Adipocyte (in vitro differentiated cells): ENCODE measurements at places on chromosomes 1 and 21.

- DNase-seq, result no peak
These were observed 33.1 kb upstream of the LMO4 start for GRCh38 chr1:87295445-87296110.

- DNase-seq, result peak; percentile 96
These were observed 6.6 kb downstream of the CBR3 start for GRCh38 chr21:36141513-36141925.

GRCh38 chr1:175801979-175802378 is 58.6 kb upstream of the TNR start:
- DNase-seq, result no peak

- DNase-seq, result peak; percentile 24
These were observed 24.2 kb downstream of the PGM1 start for GRCh38 chr1:63617450-63617849.

DNA sequence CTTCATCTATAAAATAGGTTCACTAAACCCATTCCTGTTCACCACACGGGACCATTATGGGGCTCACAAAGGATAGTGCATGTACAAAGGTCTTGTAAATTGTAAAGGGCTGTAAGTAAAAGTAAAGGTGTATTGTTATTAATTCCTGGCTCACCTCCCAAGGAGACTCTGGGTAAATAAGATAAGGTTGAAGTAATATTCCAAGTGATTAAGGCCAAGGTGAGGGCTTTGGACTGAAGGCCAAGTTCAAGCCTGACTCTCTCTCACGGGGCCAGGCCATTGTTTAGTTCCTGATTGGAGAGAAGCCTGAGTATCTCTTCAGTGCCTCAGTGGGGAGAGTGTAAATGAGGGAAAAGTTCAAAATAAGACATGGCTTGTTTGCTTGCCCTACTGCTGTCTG is 19.5 kb upstream of the ZFYVE9 start:
- DNase-seq, result no peak

GRCh38 chr1:41739061-41739955 is 179.4 kb downstream of the HIVEP3 start:
- DNase-seq, result peak; percentile 95

DNA sequence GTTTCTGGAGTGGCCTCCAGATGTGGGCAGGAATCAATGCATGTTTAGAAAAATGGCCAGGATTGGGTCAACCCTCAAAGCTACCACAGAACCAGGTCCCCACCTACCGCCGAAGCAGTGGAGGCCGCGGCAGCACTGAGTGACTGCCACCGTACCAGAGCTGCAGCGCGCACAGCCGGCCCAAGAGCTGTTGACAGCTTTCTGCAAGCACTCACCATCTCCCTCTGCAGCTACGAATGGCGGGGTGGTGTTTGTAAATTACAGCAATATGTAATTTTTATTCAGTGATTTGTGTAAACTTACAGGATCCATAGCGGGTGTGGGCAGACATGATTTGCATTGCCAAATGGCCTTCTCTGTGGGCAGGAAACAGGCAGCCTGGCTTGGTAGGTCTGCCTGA is 96.4 kb downstream of the CAMK2N1 start:
- no peak for DNase-seq

GRCh38 chr1:38819040-38819439 is 40.5 kb downstream of the RRAGC start:
- DNase-seq, result no peak

- no peak for DNase-seq
These were observed 149.3 kb upstream of the WNT4 start for GRCh38 chr1:22292011-22292788.

- DNase-seq, result no peak
These were observed 37.1 kb downstream of the SSX2IP start for GRCh38 chr1:84653130-84653677.

GRCh38 chr1:16195518-16195905 is 16.9 kb downstream of the ARHGEF19 start:
- no peak for DNase-seq

- peak; percentile 41 for DNase-seq
These were observed 1656.1 kb downstream of the KCNT2 start for GRCh38 chr1:194952171-194952570.

DNA sequence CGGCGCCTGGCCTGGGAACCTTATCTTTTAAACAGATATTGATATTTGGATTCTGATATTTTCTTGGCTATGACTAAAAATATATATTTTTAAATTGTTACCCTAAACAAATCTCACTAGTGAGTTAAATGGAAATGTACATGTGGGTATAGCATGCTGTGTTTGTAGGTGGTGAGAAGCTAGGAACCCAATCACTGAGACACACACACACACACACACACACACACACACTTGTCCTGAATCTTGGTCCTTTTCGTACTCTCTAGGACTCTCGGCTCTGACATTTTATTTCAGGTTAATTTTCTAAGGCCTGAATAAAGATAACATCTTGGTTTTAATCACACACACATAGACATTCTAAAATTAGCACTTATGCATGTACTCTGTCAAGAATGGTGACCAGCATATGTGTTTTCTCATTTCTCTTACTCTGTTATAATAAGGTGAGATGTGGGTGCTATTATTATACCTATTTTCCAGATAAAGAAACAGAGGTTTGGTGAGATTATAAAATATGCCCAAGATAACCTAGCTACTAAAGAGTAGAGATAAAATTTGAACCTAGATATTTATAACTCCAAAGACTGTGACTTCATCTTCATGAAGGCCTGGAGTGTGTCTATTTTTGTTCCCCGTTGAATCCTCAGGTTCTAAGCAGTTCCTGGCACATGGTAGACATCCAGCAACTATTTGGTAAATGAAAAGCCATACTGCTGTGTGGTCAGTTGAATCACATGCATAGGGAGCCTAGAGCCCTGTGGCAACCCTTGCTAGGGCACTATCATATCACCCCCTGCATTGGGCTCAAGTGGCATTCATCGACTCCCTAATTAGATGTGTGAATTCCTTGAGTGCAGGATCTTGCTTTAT is 85.0 kb upstream of the RAB3GAP2 start:
- DNase-seq, result no peak

GRCh38 chr1:156090840-156091188 is 8.5 kb upstream of the MEX3A start:
- peak; percentile 92 for DNase-seq

DNA sequence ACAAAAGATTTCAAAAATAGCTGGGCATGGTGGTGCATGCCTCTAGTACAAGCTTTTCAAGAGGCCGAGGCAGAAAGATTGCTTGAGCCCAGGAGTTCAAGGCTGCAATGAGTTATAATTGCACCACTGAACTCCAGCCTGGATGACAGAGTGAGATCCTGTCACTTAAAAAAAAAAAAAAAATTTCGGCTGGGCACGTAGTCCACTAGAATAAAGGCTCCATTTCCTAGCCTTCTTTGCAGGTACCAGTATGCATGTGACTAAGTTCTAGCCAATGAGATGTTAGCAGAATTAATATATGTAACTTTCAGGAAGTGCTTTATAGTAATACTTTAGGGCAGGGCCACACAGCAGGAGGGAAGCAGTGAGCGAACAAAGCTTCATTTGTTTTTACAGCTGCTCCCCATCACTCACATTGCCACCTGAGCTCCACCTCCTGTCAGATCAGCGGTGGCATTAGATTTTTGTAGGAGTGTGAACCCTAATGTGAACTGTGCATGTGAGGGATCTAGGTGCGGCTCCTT is 28.8 kb upstream of the SYDE2 start:
- DNase-seq, result no peak

DNA sequence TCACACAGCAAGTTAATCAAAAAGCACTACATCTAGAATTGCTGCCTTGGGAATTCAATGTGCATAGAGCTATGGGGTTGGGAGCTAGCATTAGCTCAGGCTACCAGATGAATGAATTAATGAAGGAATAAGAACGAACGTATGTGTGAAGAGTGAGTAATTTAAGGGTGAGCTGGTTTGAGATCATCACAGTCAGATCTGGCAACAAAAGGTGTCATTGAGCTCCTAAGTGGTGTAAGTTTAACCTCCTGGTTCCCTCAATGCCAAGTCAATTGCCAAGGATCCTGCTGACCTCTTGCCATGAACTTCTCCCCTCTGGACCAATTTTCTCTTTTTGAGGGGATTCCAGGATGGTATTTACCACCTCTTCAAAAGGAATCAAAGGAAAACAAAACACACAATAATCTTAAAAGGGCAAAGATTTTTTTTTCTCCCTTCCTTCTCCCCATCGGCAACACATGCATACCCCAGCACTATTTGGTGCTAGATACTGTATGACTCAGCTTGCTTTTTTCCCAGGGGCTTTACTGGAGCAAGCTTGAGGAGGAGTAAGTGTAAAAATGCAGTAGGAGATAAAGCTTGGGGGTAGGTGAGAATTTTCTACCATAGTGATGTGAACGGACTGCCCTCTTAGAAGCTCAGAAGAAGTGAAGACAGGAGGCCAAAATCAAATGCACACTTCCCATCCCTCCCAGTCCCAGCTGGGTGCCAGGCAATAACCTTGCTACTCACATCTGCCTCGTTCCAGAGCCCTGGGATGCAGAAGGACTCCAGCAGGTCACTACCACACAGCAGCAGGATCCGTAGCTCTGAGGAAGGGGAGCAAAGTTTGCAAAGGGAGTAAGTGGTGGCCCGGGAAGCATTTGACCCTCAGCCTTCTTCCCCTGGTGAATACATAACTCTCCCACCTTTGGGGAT is 92.0 kb downstream of the LAMC2 start:
- DNase-seq, result peak; percentile 42

GRCh38 chr1:193281894-193282293 is 95.5 kb upstream of the B3GALT2 start:
- DNase-seq, result no peak

DNA sequence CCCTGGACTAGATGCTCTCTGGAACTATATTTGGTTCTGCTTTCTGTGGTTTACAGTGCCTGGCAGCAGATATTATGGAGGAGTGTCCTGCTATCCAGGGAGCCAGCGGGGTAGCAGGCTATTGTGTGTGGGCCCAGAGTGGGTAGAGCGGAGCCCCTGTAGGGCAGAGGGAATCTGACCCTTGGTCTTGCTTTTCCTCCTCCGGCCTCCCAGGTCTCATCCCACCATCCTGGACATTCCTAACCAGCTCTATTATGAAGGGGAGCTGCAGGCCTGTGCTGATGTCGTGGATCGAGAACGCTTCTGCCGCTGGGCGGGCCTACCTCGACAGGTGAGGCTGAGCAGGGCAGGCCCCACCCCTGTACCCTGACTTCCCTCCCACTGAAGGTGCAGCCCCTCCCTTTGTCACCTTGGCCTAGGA is 9.1 kb downstream of the RHOC start:
- DNase-seq, result no peak

GRCh38 chr1:203521074-203521794 is 27.3 kb downstream of the OPTC start:
- no peak for DNase-seq

DNA sequence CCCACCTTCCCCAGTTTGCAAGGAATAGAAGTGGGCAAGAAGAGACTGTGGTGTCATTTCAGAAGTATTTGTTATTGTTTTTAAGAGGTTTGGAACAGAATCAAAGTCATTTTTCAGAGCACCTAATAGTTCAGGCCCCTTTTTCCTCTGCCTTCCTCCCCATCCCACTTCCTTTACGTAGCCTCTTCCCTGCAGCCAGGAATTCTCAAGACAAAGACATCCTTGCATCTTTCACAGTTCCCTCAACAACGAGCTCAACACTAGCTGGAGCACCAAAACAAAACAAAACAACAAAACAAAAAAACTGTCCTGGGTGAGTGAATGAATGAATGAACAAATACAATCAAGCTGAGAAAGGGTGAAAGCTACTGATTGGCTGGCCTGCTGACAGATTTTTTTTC is 7.0 kb downstream of the PALMD start:
- no peak for DNase-seq

DNA sequence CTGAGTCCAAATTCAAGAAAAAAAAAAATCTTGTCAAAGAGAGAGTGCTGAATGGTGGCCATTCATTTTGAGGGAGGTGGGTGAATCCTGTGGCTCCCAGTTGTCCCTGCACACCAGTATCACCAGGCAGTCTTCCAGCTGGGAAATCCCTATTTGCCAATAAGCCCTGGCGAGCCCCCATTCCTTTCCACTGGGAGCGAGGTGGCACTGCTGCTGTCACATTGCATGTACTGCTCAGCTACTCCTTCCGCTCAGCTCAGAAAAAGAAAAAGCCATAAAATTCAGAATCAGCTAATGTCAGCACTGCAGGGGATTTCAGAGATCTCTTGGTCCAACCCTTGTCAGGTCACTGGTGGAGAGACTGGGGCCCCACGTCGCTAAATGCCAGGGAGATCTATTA is 298.5 kb downstream of the OMA1 start:
- no peak for DNase-seq

GRCh38 chr1:116253566-116254382 is 119.3 kb upstream of the ATP1A1 start:
- no peak for DNase-seq

- DNase-seq, result no peak
These were observed 67.0 kb downstream of the RGS18 start for GRCh38 chr1:192225266-192225665.

GRCh38 chr1:56506951-56507491 is 72.3 kb downstream of the PLPP3 start:
- DNase-seq, result no peak
